ENCODE measurements at places on chromosomes 13 and 19. TPM values are rescaled to one million over a fixed set of nuclear protein-coding genes. Genes with fewer than 3 reads are reported as not detected.

GRCh38 chr13:34466301-34466700, 475.8 kb upstream of the NBEA start:
- H3K4me1 ChIP-seq = no peaks in the 10 kb centered on the region
- no peak overlapping the region for H3K4me3 ChIP-seq
- H3K36me3 ChIP-seq = no peaks in the 10 kb centered on the region
- no peak overlapping the region for H3K27ac ChIP-seq
- H3K27me3 ChIP-seq = no peaks in the 10 kb centered on the region

DNA sequence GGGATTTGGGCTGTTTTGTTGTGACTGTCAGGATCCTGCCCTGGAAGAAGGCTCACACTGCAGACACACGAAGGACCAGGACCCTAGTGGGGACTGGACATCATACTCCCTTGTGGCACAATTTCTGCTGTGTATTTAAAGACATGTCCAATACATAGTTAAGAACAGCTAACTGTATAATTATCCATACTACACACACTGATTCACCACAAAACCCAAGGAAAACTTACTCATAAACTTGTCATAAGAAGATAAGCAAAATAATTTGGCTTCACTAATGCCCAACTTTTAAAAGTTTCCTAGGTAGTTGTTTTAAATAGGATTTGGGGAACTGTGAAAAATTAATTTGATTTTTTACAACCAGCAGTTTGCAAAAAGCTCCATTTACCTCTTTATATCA, 46.1 kb downstream of the LATS2 start:
- peaks cover 28% of the 10 kb centered on the region for H3K4me1 ChIP-seq
- H3K27me3 ChIP-seq = no peaks in the 10 kb centered on the region
- no peaks in the 10 kb centered on the region for H3K36me3 ChIP-seq
- no peak overlapping the region for H3K4me3 ChIP-seq

- H3K4me3 ChIP-seq = no peak overlapping the region
- H3K4me1 ChIP-seq = peaks cover 10% of the 10 kb centered on the region
- no peak for DNase-seq
These were observed 6.4 kb upstream of the DIRAS1 start for GRCh38 chr19:2727640-2727944.

NDUFA13 gene
- 165 TPM for total RNA-seq

- no peak overlapping the region for H3K4me3 ChIP-seq
- peaks cover 22% of the 10 kb centered on the region for H3K36me3 ChIP-seq
- H3K27me3 ChIP-seq = no peaks in the 10 kb centered on the region
These were observed 6.7 kb upstream of the F2RL3 start for GRCh38 chr19:16882146-16882545.

BRSK1 gene
- total RNA-seq = 6.0 TPM

SPRY2 gene
- total RNA-seq = 3.0 TPM

CELF5 gene
- total RNA-seq = not detected

DNA sequence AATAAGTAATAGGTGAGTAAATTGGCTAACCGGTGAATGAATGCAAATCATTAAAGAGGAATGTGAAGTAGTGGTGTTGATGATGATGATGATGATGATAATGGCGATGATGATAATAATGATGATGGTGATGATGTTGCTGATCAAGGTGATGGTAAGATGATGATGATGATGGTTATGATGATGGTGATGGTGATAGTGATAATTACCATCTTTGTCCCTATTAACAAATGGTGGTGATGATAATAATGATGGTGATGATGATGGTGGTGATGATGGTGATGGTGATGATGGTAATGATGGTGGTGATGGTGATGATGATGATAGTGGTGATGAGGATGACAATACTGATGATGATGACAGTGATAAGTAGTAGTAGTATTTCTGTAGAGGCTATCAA, 452.6 kb downstream of the ZNF536 start:
- no peaks in the 10 kb centered on the region for H3K4me1 ChIP-seq
- DNase-seq = no peak
- no peak overlapping the region for H3K4me3 ChIP-seq
- no peak overlapping the region for H3K27ac ChIP-seq
- H3K36me3 ChIP-seq = no peaks in the 10 kb centered on the region

GRCh38 chr19:38900743-38901190, 998 bp downstream of the NFKBIB start:
- DNase-seq = no peak
- peak overlapping the region; percentile 82 for H3K4me3 ChIP-seq
- peaks cover 32% of the 10 kb centered on the region for H3K4me1 ChIP-seq
- H3K36me3 ChIP-seq = peaks cover 12% of the 10 kb centered on the region
- H3K27me3 ChIP-seq = no peaks in the 10 kb centered on the region

GRCh38 chr13:107067381-107067780, 499.4 kb upstream of the ARGLU1 start:
- no peaks in the 10 kb centered on the region for H3K27me3 ChIP-seq
- DNase-seq = no peak
- no peak overlapping the region for H3K27ac ChIP-seq
- no peak overlapping the region for H3K4me3 ChIP-seq

GRCh38 chr13:43089912-43090498, 66.6 kb downstream of the DNAJC15 start:
- no peak overlapping the region for H3K4me3 ChIP-seq
- H3K36me3 ChIP-seq = no peaks in the 10 kb centered on the region
- H3K4me1 ChIP-seq = no peaks in the 10 kb centered on the region
- no peak overlapping the region for H3K27ac ChIP-seq

DNA sequence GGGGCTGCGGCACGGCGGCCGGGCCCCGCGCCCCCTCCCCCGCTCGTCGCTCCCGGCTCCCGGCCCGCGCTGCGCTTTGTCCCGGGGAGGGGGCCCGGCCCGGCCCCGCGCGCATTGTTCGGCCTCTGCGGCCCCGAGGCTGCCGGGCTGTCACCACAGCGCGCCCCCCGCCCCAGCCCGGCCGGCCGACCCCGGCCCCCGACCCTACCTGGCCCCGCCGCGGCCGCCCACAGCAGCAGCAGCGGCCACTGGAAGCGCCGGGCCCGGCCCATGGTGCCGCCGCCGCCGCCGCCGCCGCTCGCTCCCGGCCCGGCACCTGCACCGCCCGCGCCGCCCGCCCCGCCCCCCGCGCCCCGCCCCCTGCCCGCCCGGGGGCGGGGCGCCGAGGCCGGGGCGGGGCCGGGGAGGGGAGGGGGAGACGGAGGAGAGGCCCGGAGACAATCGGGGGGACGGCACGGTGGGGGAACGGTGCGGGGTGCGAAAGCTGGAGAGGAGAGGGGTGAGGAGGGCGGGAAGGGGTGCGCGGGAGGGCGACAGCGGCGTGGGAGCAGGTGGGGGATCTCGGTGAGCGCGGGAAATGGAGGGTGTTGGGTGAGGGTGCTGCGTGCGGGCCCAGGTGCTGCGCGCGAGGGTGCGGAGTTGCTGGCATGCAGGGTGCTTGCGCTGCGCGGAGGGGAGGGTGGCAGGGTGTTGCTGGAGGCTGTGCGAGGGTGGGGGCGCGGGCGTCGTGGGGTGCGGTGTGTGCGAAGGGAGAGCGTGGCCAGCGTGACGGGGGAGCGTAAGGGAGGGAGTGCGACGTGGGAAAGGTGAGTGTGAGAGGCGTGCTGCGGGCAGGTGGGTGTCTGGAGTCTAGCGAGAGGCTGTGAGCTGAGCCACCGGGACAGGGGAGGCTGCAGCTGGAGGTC, at the start of gene CADM4:
Gene CADM4 (minus strand): TSS at position 332 of the 905 bp plus-strand sequence. CDS start 60 bp downstream, at position 272.
- no peak within 1 kb of the TSS for H3K27ac ChIP-seq
- H3K4me1 ChIP-seq = peaks cover 15% of the 10 kb centered on the region
- peak within 1 kb of the TSS; percentile 42 for H3K4me3 ChIP-seq
- H3K27me3 ChIP-seq = peaks cover 26% of the 10 kb centered on the region
- H3K36me3 ChIP-seq = no peaks in the 10 kb centered on the region

ANKRD27 gene
- total RNA-seq = 40.8 TPM

- H3K4me3 ChIP-seq = no peak overlapping the region
- peak; percentile 91 for DNase-seq
- no peaks in the 10 kb centered on the region for H3K27me3 ChIP-seq
- H3K4me1 ChIP-seq = peaks cover 6% of the 10 kb centered on the region
These were observed 8.6 kb upstream of the TYK2 start for GRCh38 chr19:10388957-10389356.

NEK5 gene
- total RNA-seq = not detected

DNA sequence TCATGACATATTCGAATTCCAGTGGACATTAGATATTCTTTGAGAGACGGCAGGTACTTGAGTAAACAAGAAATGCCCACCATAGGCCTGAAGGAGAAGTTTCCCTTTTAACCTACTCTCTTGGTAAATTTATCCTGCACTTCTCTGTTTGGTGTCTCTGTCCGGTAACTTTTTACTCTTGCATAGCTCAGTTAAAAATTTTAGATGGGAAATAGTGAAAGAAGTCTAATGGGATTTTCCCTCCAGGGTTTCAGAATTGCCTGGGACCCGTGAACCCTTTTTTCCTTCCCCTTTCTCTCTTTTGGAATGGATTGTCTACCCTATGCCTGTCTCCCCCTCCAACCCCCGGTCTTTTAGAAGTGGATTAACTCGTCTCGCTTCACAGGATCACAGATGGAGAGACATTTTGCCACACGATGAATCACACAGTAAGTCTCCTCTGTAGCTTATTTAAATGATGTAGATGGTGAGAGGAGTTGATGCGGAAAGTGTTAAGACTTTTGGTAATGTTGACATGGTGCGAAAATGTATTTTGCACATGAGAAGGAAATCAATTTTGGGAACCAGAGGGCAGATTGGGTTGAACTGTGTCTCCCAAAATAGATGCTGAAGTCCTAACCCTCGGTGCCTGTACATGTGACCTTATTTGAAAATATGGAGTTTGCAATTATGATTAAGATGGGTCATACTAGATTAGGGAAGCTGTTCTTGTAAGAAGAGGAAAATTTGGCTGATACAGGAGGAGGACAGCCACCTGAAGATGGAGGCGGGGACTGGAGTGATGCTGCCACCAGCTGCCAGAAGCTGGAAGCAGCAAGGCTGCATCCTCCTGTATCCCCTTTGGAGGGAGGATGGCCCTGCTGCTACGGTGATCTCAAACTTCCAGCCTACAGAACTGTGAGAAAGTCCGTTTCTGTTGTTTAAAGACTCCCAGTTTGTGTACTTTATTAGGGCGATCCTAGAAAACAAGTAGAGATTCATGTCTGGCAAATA, 711 bp upstream of the MIPEP start:
- H3K27me3 ChIP-seq = no peaks in the 10 kb centered on the region
- peak overlapping the region; percentile 68 for H3K4me3 ChIP-seq
- peaks cover 7% of the 10 kb centered on the region for H3K4me1 ChIP-seq
- DNase-seq = peak; percentile 19
- H3K36me3 ChIP-seq = no peaks in the 10 kb centered on the region
- no peak overlapping the region for H3K27ac ChIP-seq

FAM124A gene
- not detected for total RNA-seq

- H3K27me3 ChIP-seq = peaks cover 2% of the 10 kb centered on the region
- no peaks in the 10 kb centered on the region for H3K36me3 ChIP-seq
- H3K4me3 ChIP-seq = no peak overlapping the region
- no peak overlapping the region for H3K27ac ChIP-seq
- no peak for DNase-seq
These were observed 355.9 kb downstream of the DCT start for GRCh38 chr13:94123557-94123956.

FLT3LG gene
- 65.7 TPM for total RNA-seq

DNA sequence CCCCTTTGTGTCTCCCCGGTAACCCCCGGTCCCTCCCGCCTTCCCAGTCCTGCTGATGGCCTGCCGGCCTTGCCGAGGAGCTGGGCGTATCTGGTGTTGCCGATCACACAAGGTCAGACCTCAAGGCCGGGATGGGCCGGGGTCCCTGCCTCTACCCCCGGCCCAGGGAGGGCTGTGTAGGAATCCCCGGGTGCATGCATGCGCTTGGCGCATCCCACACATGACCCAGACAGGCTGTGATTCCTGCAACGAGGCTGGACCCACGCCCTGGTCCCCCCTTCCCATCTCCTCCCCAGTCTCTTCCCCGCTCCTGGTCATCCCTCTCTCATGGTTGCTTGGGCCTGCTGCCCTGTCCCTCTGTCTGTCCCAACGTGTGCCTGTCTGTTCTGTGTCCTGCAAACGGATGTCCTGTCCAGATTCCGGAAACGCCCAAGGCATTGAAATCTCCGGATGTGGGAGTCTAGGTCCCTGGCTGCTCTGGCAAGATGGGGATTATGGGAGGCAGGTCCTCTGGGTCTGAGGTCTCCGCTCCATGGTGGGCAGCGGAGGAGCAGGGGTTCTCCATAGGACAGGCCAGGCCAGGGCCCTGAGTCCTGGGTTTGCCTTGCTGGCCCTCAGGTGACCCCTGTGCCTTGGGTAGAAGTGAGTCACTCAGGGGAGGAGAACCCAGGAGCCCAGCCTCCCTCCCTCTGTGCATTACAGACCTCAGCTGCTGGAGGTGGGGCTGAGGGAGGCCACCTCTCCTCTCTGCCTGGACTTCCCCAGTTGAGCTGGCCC, 1.6 kb downstream of the PKN1 start:
- peak; percentile 53 for DNase-seq
- H3K36me3 ChIP-seq = no peaks in the 10 kb centered on the region
- peak overlapping the region; percentile 72 for H3K4me3 ChIP-seq
- no peaks in the 10 kb centered on the region for H3K27me3 ChIP-seq
- H3K27ac ChIP-seq = peak overlapping the region; percentile 79
